ENCODE measurements at places on chromosomes 4 and X. TPM values are rescaled to one million over a fixed set of nuclear protein-coding genes. Genes with fewer than 3 reads are reported as not detected.
A peak's percentile ranks its signal among the peaks of the same experiment; 100 is the strongest.

Gene FOXP3
- total RNA-seq = not detected

- peak; percentile 33 for DNase-seq
These were observed 793 bp downstream of the ARSJ start for GRCh38 chr4:113978561-113979147.

- DNase-seq = peak; percentile 7
These were observed 46.7 kb downstream of the REELD1 start for GRCh38 chr4:146261041-146261440.

GRCh38 chr4:7841071-7841470 lies 98.6 kb downstream of the AFAP1 start:
- no peak for DNase-seq
